ENCODE measurements at places on chromosomes 7 and 10.

GRCh38 chr10:73965890-73966768 is 31.8 kb upstream of the VCL start:
- DNase-seq: no peak

DNA sequence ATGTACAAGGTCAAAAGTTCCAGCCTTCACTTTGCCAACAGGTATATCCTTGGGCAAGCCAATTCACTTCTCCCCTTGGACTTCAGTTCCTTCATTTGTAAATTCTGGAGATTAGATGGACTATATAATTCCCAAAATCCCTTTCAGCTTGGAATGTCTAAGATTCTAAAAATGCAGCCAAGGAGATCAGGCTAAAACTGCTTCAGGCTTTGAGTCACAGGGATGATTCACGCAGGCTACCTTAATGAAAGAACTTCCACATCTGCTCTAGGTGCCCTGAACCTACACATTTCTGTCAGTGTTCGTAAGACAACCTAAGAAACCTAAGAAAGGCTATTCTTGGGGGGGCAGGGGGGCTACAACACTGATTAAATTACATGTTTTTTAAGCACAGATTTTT is 7.1 kb downstream of the CPVL start:
- DNase-seq: no peak

DNA sequence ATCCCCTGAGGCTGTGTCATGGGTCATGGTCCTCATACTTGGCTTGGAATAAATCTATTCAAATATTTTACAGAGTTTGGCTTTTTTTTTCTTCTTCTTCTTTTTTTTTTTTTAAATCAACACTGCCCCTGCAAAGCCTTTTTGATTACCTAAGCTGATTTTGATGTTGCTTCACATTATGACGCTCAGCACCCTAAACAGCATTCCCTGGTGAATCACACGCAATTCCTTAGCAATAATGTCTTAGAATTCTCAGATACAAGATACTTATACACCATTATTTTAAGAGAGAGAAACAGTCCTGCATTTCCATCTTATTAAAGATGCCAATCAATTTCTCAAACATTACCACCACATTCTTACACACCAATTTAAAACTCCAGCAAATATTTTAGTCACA is 323.7 kb upstream of the IGFBP3 start:
- DNase-seq: no peak

DNA sequence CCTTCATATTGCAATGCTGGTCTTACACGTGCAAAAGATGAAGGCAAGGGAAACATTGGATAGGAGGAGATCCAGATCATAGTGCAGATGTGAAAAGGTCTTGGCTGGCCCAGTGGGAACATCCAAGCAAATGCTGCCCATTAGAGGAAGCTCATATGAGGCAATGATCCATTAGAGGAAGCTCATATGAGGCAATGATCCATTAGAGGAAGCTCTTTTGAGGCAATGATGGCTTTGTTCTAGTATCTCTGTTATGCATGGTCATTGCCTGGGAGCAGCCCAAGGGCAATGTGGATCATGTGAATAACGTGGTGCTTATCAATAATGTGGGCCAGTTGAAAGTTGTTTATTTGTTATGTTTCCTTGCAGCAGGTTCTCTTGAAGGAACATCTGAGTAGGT is 37.8 kb downstream of the STEAP4 start:
- no peak for DNase-seq

DNA sequence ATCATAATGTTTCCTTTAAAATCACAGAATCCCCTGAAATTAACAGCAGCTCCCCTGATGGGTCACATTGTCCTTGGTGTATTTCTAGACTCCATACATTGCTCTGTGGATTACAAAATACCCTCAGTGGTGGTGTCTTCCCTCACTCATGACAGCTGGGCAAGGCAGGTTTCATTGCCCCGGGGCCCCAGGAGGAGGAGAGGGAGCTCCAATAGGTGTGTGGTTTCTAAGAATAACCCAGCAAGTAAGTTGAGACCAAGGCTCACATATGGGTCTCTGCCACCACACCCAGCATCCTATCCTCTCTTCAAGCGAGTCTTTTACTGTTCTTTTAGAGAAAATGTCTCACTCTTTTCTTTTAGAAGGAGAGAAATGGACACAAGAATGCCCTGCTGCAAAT is 63.6 kb downstream of the PKD1L1 start:
- DNase-seq: no peak

DNA sequence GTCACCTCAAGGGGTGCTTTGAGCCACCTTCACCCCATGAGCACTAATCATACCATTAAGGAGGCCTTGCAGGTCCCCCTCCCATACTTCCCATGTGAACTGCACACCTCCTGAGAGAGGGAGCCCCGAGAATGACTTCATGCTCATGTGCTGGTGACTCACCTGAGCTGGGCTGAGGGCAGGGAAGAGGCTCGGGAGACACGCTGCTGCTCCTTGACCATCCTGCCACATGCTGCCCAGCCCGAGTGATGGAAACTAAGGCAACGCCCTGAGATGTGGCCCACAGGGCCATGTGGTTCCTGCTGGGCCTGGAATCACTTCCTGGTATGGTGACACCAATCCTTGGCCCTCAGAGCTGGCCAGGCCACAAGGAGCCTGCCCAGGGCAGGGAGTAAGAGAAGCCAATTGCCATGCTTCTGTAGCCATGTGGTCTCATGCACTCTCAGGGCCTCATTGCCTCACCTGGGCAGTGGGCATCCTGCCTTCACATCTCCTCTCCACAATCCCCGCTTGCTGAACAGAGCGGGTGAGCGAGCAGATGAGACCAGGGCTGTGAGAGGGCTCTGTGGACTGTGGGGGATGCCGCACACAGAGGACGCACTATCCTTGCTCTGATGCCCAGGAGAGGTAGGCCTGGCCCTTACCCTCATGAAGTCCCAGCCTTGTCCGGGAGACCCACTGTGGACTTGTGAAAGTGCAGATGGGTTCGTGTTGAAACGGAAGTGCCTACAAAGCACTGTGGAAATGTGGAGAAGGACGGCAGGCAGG is 18.3 kb upstream of the PPIF start:
- no peak for DNase-seq

DNA sequence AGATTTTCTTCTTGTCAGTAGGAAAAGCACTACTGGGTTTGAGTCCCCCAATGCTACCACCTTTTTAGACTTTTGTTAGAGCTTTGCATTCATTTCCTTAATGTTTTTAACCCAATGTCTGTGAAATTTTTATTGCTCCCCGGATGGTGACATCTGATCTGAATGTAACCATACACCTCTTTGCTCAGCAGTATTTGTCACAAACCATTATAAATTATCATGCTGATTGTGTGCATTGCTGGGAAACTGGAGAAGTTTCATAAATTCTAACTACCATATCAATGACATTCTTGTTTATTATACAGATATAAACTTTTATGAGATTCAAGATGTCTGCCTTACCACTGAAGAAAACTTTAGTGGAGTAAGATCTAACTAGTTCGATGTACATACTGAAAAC is 8.5 kb downstream of the NRP1 start:
- no peak for DNase-seq

- DNase-seq: no peak
Observed at GRCh38 chr7:45593121-45593541, 19.0 kb downstream of the ADCY1 start.
